ENCODE measurements at places on chromosomes 16 and 17. TPM values are rescaled to one million over a fixed set of nuclear protein-coding genes. Genes with fewer than 3 reads are reported as not detected.

GRCh38 chr17:15354256-15354655 is 12.9 kb upstream of the TEKT3 start:
- DNase-seq = no peak
- no peak overlapping the region for H3K4me3 ChIP-seq
- H3K27me3 ChIP-seq = peaks cover 12% of the 10 kb centered on the region
- H3K36me3 ChIP-seq = no peaks in the 10 kb centered on the region

DNA sequence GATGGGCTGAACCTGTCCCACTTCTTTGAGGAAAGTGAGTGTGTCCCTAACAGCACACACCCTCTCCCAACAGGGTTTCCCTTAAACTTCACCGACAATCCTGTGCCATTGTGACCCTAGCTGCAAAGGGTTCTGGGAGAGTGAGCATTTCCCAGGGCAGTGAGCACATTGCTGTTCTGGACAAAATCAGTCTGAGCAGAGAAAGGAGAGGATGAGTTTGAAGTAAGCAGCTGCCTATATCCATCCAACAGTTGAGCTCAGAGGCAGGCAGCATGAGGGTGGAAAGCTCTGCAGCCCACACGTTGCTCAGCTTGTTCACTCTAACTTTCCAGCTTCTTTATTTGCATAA is 296.5 kb upstream of the MAF start:
- peaks cover 6% of the 10 kb centered on the region for H3K4me1 ChIP-seq
- H3K27ac ChIP-seq = peak overlapping the region; percentile 38
- no peaks in the 10 kb centered on the region for H3K36me3 ChIP-seq
- peaks cover 3% of the 10 kb centered on the region for H3K27me3 ChIP-seq

- no peak for DNase-seq
- H3K4me3 ChIP-seq = no peak overlapping the region
- H3K27ac ChIP-seq = peak overlapping the region; percentile 29
- H3K4me1 ChIP-seq = peaks cover 21% of the 10 kb centered on the region
Measured at GRCh38 chr16:4529085-4530060, 9.2 kb downstream of the CDIP1 start.

DNA sequence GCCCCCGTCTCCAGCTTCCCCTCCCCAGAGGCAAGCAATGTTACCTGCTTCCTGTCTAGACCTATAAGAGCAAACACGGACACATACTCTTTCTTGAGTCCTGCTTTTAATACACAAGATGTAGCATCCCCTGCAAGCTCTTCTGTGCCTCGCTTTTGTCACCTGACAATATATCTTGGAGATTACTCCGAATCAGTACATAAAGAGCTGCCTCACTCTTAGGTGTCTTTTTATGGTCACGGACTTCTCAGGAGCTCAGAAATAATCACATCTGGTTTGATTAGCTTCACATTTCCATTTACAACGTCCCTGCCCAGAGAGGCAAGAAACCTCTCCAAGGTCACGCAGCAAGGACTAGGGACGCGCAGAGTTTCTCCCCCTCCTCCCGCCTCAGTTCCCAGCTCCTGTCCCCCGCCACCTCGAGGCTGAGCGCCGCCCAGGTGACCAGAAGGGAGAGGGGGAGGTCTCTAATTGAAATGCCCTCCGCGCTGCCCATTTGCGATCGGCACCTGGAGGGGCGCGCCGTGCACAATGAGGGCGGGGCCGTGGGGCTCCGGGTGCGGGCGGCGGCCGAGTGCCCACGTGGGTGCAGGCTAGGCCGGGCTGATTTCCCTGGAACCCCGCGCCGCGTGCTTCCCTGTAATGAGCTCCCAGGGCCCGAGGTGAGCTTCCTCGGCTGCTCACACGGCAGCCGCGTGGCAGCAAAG is 13.8 kb upstream of the SEZ6 start:
- DNase-seq = no peak
- peaks cover 94% of the 10 kb centered on the region for H3K27me3 ChIP-seq
- H3K4me3 ChIP-seq = peak overlapping the region; percentile 41
- H3K27ac ChIP-seq = no peak overlapping the region

GRCh38 chr17:11578998-11579397 is 19.3 kb upstream of the DNAH9 start:
- H3K4me1 ChIP-seq = no peaks in the 10 kb centered on the region
- DNase-seq = no peak
- no peak overlapping the region for H3K4me3 ChIP-seq
- H3K27me3 ChIP-seq = peaks cover under 1% of the 10 kb centered on the region
- no peak overlapping the region for H3K27ac ChIP-seq

DNA sequence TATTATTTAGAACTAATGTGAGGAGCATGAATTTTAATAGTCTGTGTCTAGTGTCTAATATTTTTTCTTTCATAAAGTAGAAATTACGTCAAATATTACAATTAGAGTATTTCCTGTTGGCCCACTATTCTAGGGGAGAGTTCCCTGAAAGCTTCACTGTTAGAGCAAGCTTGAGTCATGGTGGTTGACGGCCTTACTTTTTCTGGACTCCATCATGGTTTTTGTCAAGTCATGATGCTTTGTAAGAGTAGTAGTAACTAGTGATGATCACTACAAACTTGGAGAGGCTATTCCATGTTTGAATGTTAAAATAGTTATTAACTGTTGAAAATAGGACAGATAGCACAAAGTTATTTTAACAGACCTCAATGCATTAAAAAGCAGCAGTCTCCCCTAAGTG is 1.7 kb downstream of the PSMD11 start:
- peak overlapping the region; percentile 92 for H3K4me3 ChIP-seq
- peak overlapping the region; percentile 85 for H3K27ac ChIP-seq
- no peak for DNase-seq
- peaks cover 19% of the 10 kb centered on the region for H3K27me3 ChIP-seq
- peaks cover 18% of the 10 kb centered on the region for H3K4me1 ChIP-seq

- H3K4me1 ChIP-seq = peaks cover 8% of the 10 kb centered on the region
- no peak overlapping the region for H3K4me3 ChIP-seq
- no peaks in the 10 kb centered on the region for H3K27me3 ChIP-seq
- no peak overlapping the region for H3K27ac ChIP-seq
- H3K36me3 ChIP-seq = no peaks in the 10 kb centered on the region
- no peak for DNase-seq
Measured at GRCh38 chr17:29215717-29216116, 30.9 kb upstream of the CRYBA1 start.

GRCh38 chr17:81277946-81278693 is 17.0 kb downstream of the SLC38A10 start:
- H3K36me3 ChIP-seq = peaks cover 3% of the 10 kb centered on the region
- H3K27me3 ChIP-seq = no peaks in the 10 kb centered on the region

DNA sequence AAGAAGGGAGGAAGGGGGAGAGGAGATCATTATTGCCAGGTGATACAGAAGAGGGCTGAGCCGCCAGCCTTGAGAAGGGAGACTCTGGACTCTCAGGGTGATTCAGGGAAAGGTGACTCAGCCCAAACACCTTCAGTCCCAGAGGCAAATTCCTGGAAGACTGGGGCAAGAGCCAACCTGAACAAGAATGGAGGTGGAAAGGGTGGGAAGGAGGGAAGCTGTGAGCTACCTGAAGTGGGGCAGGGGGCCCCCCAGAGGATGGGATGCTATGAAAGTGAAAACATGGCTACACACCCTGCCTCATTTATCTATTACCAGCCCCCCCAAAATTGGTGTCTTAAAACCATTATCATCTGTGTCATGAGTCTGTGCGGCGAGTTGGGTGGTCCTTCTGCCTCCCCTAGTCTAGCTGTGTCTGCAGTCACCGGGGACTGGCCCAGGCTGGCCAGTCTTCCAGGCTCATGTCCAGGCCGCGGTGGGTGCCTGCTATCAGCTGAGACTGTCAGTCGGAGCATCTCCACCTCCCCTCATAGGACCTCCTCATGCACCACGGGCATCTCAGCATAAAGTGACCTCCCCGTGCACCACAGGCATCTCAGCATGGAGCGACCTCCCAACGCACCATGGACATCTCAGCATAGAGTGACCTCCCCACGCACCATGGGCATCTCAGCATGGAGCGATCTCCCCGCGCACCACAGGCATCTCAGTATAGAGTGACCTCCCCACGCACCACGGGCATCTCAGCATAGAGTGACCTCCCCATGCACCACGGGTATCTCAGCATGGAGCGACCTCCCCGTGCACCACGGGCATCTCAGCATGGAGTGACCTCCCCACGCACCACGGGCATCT is 3.2 kb upstream of the SLC47A2 start:
- H3K27me3 ChIP-seq = peaks cover 3% of the 10 kb centered on the region
- no peak for DNase-seq
- peaks cover 20% of the 10 kb centered on the region for H3K4me1 ChIP-seq
- H3K27ac ChIP-seq = peak overlapping the region; percentile 9
- no peak overlapping the region for H3K4me3 ChIP-seq

- H3K36me3 ChIP-seq = no peaks in the 10 kb centered on the region
- no peaks in the 10 kb centered on the region for H3K27me3 ChIP-seq
- H3K4me3 ChIP-seq = no peak overlapping the region
Measured at GRCh38 chr17:70912716-70913485, 743.6 kb downstream of the KCNJ2 start.

GRCh38 chr16:26672206-26672605 is 394.5 kb upstream of the C16orf82 start:
- H3K27me3 ChIP-seq = peaks cover 19% of the 10 kb centered on the region
- H3K36me3 ChIP-seq = no peaks in the 10 kb centered on the region
- no peak overlapping the region for H3K4me3 ChIP-seq
- no peak for DNase-seq

The KRTAP4-4 gene
- total RNA-seq = not detected

GRCh38 chr17:40319651-40320540 is 10.9 kb downstream of the RARA start:
- H3K27ac ChIP-seq = no peak overlapping the region
- DNase-seq = no peak
- no peaks in the 10 kb centered on the region for H3K27me3 ChIP-seq
- peaks cover 69% of the 10 kb centered on the region for H3K4me1 ChIP-seq
- no peaks in the 10 kb centered on the region for H3K36me3 ChIP-seq

The HBA2 gene
- total RNA-seq = not detected

GRCh38 chr17:57838857-57839570 is 10.8 kb downstream of the MRPS23 start:
- no peak overlapping the region for H3K27ac ChIP-seq
- no peak for DNase-seq
- no peaks in the 10 kb centered on the region for H3K27me3 ChIP-seq
- H3K4me3 ChIP-seq = no peak overlapping the region
- H3K4me1 ChIP-seq = no peaks in the 10 kb centered on the region

DNA sequence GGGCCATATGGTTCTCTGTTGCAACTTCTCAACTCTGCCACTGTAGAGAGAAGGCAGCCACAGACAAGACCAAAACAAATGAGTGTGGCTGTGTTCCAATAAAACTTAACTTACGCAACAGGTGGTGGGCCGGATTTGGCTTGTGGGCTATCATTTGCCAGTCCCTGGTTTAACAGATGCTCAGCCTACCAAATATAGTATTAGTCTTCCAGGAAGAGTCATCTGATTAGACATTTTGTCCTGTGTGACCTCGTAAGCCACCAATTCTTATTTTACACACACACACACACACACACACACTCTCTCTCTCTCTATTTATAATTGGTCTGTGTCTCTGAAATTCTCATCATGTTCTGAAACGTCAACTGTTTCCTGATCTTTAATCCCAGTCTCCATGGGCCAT is 245.9 kb downstream of the XYLT1 start:
- DNase-seq = no peak
- H3K4me3 ChIP-seq = no peak overlapping the region
- peaks cover 5% of the 10 kb centered on the region for H3K36me3 ChIP-seq
- H3K4me1 ChIP-seq = peaks cover 24% of the 10 kb centered on the region
- no peak overlapping the region for H3K27ac ChIP-seq

DNA sequence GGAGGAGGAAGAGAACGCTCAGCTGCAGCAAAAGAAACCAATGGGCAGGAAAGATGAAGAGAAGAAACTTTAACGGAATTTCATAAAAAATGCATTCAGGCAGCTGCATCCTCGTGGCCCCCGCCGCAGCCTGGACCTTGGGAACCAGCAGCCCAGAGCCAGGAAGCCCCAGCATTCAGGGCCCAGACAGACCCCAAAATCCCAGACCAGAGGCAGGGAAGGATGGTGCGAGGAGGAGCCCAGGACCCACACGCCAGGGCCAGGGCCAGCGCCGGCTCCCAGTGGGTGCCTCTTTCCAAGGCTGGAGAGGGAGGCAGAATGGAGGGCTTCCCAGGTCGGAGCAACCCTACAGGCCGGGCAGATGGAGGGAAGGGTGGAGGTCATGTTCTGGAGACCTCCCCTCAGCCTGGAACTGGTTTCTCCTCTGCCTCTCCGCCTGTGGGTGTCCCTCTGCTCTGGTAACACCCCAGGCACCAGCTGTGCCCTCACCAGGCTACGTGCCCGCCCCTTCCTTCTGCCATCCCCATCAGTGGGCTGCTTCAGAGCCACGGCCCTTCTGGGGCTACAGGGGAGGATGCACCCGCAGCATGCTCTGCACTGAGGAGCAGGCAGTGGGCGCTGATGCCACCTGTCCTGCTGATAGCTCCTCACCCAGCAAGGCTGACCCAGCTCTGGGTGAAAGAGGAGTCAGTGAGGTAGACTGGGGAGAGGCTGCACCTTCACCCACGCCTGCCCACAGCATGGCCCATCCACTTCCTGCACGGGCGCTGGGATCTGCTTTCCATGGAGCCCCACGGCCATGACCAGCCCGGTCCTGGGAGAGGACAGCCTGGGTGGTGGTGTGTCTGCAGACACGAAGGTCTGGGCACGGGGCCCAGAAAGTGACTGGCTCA is 1.2 kb upstream of the MIF4GD start:
- H3K27me3 ChIP-seq = peaks cover 3% of the 10 kb centered on the region
- H3K4me1 ChIP-seq = peaks cover 21% of the 10 kb centered on the region
- H3K27ac ChIP-seq = peak overlapping the region; percentile 70
- no peak for DNase-seq
- peak overlapping the region; percentile 74 for H3K4me3 ChIP-seq

The COL1A1 gene
- 201 TPM for total RNA-seq

- H3K4me3 ChIP-seq = peak within 1 kb of the TSS; percentile 85
- H3K36me3 ChIP-seq = no peaks in the 10 kb centered on the region
- H3K27me3 ChIP-seq = peaks cover 63% of the 10 kb centered on the region
- no peak for DNase-seq
- H3K27ac ChIP-seq = peak within 1 kb of the TSS; percentile 68
- peaks cover 10% of the 10 kb centered on the region for H3K4me1 ChIP-seq
Measured at GRCh38 chr17:2025220-2025621, at the start of gene RTN4RL1. TSS of gene RTN4RL1 (minus strand) at chr17:2025334. CDS start at chr17:2024865, 469 bp downstream.

- peaks cover 4% of the 10 kb centered on the region for H3K27me3 ChIP-seq
- no peaks in the 10 kb centered on the region for H3K4me1 ChIP-seq
- no peak overlapping the region for H3K27ac ChIP-seq
- DNase-seq = no peak
- H3K36me3 ChIP-seq = no peaks in the 10 kb centered on the region
Measured at GRCh38 chr17:78555746-78556401, 21.3 kb downstream of the DNAH17 start.

The CCL1 gene
- total RNA-seq = not detected

DNA sequence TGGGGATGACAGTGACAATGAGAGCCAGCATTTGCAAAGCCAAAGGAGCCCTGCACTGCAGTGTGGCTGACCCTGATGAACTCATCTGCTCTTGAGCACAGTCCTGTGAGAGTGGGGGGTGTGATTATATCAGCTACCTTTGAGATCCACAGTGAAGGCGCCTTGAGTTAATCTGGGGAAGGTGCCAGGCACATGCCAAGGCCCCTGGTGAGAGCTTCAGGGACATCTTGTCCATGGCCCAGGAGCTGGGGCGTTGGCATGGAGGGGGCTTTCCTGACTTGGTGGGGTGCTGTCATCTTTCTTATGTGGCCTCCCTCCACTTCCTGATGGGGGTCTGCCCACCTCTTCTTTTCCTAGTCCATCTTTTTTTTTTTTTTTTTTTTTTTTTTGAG is 86.5 kb downstream of the SNX29 start:
- peaks cover 12% of the 10 kb centered on the region for H3K4me1 ChIP-seq
- no peak for DNase-seq
- H3K36me3 ChIP-seq = no peaks in the 10 kb centered on the region
- no peak overlapping the region for H3K27ac ChIP-seq
- no peak overlapping the region for H3K4me3 ChIP-seq
- no peaks in the 10 kb centered on the region for H3K27me3 ChIP-seq

- H3K4me3 ChIP-seq = no peak overlapping the region
- H3K4me1 ChIP-seq = peaks cover 19% of the 10 kb centered on the region
- no peak for DNase-seq
- no peaks in the 10 kb centered on the region for H3K27me3 ChIP-seq
- no peaks in the 10 kb centered on the region for H3K36me3 ChIP-seq
Measured at GRCh38 chr17:41511716-41512115, 6.3 kb upstream of the KRT13 start.
